ENCODE measurements at places on chromosomes 16 and 17. TPM values are rescaled to one million over a fixed set of nuclear protein-coding genes. Genes with fewer than 3 reads are reported as not detected.

The PRR29 gene
- 0.44 TPM for total RNA-seq

- no peak for DNase-seq
Measured at GRCh38 chr16:7967996-7968509, 622.3 kb downstream of the TMEM114 start.

- DNase-seq: no peak
Measured at GRCh38 chr16:20301840-20302239, 25.5 kb downstream of the GP2 start.

- DNase-seq: no peak
Measured at GRCh38 chr17:3904501-3904900, 11.6 kb upstream of the CAMKK1 start.

DNA sequence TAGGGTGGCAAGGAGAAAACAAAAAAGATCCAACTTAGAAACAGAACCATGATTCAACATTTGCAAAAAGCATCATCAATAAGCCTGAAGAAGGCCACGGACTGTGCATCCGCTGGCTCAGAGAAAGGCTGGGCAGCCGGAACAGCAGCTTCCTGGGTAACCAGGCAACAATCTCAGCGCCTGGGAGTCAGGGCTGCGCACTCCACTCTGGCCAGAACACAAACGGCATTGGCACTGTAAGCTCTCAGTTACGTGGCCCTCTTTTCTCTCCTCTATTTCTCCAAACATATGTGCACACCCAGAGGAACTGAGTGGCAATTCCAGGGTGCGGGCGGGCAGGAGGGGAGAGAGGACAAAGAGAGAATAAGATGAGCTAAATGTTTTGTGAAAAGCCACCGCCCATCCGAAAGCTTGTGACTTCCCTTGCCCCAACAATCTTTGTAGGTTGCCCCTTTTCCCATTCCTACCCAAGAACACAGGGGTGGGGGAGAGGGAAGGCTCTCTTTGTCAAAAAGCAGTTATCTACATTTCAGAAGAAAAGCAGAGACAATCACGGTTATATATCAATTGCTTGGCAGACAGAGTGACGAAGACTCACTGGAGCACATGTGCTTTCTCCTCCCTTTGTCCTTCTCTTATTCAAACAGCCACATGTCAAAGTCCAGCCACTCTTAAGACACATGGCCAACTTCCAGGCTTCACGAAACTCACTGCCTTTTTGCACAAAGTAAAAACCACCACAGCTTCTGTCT, 6.6 kb upstream of the GHDC start:
- no peak for DNase-seq

DNA sequence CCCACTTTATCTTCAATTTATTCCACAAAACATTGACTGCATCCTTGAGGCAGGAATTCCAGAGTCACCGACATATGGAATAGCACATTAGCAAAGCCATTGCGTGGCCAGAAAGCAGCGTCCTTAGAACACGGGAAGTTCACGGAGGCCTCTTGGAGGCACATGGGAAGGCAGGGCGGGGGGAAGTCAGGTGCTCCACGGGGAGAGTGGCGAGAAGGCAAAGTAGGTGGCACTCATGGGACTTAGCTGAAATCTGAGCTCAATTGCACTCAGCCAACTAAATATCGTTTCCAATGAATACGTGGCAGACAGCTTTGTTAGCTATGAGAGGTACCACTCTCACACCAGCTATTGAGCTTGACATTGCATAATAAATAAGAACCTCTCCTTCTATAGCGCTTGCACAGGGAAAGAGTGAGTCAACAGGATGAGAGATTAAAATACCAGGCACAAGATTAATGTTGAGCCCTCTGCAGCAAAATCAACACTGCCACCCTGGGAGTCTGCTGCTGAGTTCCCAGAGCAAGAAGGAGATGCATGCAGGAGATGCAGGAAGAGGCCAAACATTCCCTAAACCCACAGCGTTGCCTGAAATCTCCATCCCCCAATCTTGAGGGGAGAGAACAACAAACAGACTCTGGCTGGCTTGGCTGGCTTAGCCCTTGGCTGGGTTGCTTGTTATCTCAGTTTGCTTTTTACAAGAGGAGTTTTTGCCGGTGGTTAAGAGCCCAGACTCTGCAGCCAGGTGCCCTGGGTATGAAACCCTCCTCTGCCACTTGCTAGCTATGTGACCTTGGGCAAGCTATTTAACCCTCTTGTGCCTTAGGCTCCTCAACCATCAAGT, 28.8 kb downstream of the ABCC12 start:
- no peak for DNase-seq

DNA sequence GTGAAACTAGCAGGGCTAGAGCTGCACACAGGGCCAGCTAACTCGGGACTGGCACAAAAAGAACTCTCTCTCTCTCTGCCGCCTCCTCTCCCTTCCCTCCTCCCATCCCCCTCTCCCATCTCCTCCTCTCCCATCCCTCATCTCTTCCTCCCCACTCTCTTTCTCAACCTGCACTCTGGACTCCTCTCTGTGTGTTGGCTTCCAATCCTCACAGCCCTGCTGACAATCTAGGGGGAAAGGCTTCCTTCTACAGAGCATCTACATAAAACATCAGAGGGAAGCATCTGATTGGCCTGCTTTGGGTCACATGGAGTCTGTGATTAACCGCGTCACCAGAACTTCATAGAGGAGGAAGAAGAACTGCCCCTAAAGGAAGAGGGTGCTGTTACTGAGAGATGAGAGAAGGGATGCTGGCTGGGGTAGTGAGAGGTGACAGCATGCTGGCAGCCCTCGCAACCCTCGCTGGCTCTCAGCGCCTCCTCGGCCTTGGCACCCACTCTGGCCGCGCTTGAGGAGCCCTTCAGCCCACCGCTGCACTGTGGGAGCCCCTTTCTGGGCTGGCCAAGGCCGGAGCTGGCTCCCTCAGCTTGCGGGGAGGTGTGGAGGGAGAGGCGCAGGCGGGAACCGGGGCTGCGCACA, 12.8 kb upstream of the ZFP90 start:
- no peak for DNase-seq

- no peak for DNase-seq
Measured at GRCh38 chr17:45223539-45224528, 2.1 kb downstream of the FMNL1 start.

The HID1 gene
- total RNA-seq: 0.31 TPM

The ASB16 gene
- total RNA-seq: 0.42 TPM

DNA sequence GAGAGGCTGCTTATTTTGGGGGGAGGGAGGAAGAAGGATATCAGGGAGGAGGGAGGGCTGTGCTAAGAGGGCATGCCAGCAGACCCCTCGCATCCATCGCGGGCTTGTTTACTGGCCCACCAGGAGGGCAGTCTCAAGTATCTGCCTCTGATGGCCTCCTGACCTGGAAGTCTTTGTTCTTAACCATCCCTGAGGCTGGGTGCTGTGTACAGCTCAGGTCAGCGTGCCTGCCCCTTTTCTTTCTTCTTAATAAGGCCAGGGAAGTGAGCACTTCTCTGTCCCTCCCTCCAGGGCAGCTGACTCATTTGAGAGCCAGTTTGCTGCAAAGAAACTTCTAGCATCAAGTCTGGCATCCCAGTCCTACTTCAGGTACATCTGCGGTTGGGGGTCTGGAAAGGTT, 157.0 kb downstream of the CCDC182 start:
- no peak for DNase-seq

GRCh38 chr16:11614587-11615175, 28.0 kb upstream of the LITAF start:
- no peak for DNase-seq

GRCh38 chr17:76092526-76093413, 10.8 kb downstream of the EXOC7 start:
- no peak for DNase-seq

GRCh38 chr17:42005166-42005565, 12.1 kb downstream of the DNAJC7 start:
- DNase-seq: no peak

DNA sequence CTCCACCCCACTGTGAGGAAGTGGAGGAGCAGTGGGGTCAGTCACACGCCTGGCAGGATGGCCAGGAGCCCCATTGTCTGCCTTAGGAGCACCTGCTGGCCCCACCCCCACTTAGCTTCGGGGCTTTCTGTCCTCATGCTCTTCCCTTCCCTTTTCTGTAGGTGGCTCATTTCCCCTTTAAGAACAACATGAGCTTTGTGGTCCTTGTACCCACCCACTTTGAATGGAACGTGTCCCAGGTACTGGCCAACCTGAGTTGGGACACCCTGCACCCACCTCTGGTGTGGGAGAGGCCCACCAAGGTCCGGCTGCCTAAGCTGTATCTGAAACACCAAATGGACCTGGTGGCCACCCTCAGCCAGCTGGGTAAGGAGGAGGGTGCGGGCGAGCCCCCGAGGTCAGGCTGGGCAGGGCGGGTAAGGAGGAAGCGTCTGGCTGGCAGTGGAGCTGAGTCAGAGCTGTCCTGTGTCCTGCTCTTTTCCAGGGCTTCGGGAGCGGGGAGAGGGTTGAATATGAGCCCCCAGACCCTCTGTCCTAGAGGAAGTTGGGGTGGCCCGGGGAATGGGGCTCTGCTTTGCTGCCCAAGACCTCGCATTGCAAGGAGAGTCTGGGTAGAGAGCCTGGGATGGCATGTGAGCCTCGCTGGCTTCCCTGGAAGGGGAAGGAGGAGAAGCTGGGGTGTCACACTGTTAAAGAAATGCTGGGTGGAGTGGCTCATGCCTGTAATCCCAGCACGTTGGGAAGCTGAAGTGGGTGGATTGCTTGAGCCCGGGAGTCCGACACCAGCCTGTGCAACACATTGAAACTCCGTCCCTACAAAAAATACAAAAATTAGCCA, 9.2 kb upstream of the SERPINF1 start:
- DNase-seq: no peak

GRCh38 chr16:68372806-68373205, 62.0 kb downstream of the PRMT7 start:
- no peak for DNase-seq

DNA sequence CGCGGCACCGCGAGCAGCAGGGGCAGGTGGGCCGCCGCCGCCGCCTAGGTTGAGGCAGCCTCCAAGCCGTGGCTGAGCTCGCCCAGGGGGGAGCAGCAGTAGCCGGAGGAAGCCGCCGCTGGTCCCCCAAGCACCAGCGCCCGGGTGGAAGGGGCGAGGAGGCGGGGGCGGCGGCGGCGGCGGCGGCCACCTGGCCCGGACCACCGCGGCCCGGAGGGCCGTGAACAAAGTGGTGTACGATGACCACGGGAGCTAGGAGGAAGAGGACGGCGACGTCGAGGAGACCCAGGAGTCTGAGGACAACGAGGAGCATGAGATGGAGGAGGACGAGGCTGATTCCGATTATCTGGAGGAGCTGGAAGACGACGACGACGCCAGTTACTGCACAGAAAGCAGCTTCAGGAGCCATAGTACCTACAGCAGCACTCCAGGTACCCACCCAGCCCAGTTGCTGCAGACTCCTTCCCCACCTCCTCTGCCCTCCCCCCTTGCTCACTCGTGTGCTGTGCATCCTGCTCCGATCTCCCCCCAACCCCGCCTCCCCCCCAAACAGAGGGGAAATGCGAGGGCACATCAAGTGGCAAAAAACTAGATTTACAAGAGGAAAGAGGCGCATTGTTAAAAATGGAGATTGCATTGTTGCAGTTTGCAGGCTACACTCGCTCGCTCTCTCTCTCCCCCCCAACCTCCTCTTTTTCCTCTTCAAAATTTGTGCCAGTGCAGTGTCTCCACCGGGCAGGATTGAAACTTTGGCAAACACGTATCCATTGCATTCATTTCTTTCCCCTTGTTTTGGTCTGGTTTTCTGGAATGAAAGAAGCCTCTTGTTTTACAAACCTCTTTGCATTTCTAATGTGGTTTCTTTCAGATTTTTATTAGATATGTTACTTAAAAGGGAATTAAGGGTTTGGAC, 41.8 kb upstream of the AMZ2 start:
- no peak for DNase-seq

DNA sequence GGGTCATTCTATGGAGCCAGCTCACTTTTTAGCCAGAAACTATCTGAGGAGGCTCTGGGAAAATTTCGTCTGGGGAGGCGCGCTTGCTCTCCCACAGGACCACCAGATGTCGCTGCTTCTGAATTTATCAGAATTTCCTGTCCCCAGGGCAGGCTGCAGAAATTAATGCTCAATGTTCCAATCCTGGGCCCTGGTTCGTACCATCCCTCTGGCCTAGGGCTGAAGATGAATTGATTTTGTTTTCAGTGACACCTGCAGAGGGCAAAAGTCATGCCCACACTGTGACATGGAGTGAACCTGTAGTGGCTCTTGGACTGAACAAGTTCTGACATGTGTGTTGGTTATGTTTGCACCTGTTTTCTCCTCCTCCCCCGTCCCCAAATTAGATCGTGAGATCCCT, 482.6 kb downstream of the NPIPA7 start:
- DNase-seq: peak; percentile 11

DNA sequence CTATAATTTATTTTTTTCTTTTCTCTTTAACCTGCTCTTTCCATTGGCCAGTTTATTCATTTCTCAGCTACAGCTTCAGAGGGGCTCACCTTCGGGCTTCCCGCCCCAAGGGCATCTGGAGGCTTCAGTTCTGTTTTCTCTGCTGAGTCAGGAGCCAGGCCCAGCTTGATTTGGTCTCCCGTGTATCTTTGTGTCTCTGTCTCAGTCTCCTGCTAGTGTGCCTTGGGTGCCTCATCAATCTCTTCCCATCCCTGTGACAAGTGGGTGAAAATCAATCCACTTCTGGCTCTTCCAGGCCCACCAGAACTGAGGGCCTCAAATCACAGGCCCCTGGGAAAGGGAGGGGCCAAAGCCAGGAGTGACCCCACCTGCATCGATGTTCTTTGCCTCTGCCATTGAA, 72.1 kb downstream of the CCDC182 start:
- DNase-seq: no peak

DNA sequence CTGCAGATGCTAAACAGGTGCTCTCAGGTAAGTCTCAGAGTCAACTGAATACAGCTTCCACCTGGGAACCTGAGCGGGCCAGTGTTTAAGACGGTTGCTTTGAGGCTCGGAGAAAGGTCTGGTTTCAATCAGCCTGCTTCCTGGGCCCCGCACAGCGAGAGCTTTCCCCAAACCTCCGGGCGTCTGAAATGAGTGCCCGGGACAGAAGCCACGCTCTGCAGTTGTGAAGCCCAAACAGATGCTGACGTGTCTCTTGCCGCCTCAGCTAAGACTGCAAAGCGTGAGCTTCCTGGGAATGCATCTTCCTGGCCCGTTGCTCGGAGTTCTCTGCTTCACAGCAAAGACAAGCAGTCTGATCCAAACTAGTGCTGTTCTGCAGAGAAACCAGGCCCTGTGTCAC, 36.7 kb downstream of the PLXDC1 start:
- DNase-seq: no peak

The RAB11FIP4 gene
- total RNA-seq: 29.8 TPM

- no peak for DNase-seq
Measured at GRCh38 chr17:63598281-63598680, 2.4 kb upstream of the TACO1 start.

- no peak for DNase-seq
Measured at GRCh38 chr16:50268352-50268751, 2.0 kb downstream of the ADCY7 start.

- no peak for DNase-seq
Measured at GRCh38 chr16:47983999-47984580, 171.7 kb downstream of the ABCC12 start.

GRCh38 chr17:77491921-77492445, 351.2 kb downstream of the SEC14L1 start:
- DNase-seq: no peak

GRCh38 chr17:59530531-59530930, 34.9 kb upstream of the DHX40 start:
- no peak for DNase-seq

The SLC12A3 gene
- not detected for total RNA-seq

Measured in activated T-helper 1 cell treated with anti-CD3 and anti-CD28 coated beads, Interleukin-12 subunit alpha, Interleukin-12 subunit beta, Interleukin-2, Interleukin-4 antibody, amounts not matched to agents 30 ng/mL and 10 ng/mL and 1 ng/mL, durations not matched to agents 14 hours and 24 hours and 36 hours (primary cell).